ENCODE measurements at places on chromosomes 1 and 21.

- no peaks in the 10 kb centered on the region for H3K27me3 ChIP-seq
- no peak for DNase-seq
- H3K27ac ChIP-seq, result no peak overlapping the region
- no peaks in the 10 kb centered on the region for H3K4me1 ChIP-seq
Measured at GRCh38 chr1:17227358-17227915, 21.5 kb upstream of the PADI3 start.

DNA sequence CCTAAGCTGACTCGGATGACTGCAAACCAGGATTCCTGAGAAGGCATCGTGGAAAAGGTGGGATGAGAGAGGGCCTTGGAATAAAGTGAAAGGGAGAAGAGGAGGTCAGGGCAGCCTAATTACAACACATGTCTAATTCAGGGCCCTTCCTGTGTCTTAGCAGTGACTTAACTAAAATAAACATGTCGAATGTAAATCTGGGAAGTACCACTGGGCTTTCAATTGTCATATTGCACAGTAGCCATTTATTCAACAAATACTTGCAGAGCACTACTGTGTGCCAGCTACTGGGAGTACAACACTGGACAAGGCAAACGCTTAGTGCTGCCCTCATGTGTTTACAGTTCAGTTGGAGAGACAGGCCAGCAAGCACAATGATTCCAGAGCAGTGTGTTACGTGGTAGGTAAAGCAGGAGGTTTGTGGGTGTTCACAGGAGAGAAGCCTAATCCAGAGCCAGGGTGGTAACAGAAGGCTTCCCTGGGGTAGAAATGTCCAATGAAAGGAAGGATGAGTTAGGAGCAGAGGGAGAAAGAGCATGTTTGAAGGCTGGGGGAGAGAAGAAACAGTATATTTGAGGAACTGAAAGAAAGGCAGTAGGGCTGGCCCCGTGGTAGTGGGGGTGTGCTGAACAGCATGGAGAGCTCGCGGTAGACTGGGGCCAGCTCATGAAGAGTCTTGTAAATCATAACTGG, 38.0 kb upstream of the RASAL2 start:
- H3K36me3 ChIP-seq, result no peaks in the 10 kb centered on the region
- H3K27me3 ChIP-seq, result no peaks in the 10 kb centered on the region
- H3K27ac ChIP-seq, result peak overlapping the region; percentile 78
- peak; percentile 67 for DNase-seq
- no peak overlapping the region for H3K4me3 ChIP-seq

- no peak for DNase-seq
- peak within 1 kb of the TSS; percentile 58 for H3K27ac ChIP-seq
- H3K4me3 ChIP-seq, result peak within 1 kb of the TSS; percentile 41
- H3K4me1 ChIP-seq, result peaks cover 7% of the 10 kb centered on the region
- H3K27me3 ChIP-seq, result no peaks in the 10 kb centered on the region
- no peaks in the 10 kb centered on the region for H3K36me3 ChIP-seq
Measured at GRCh38 chr1:209755926-209756614, at the start of gene TRAF3IP3. TSS of gene TRAF3IP3 (plus strand) at chr1:209756053. CDS start at chr1:209760040, 3,987 bp downstream.

GRCh38 chr1:76687307-76688175, 179.7 kb upstream of the ST6GALNAC5 start:
- no peak overlapping the region for H3K27ac ChIP-seq
- no peak overlapping the region for H3K4me3 ChIP-seq
- H3K36me3 ChIP-seq, result no peaks in the 10 kb centered on the region
- H3K27me3 ChIP-seq, result no peaks in the 10 kb centered on the region
- H3K4me1 ChIP-seq, result no peaks in the 10 kb centered on the region
- no peak for DNase-seq

DNA sequence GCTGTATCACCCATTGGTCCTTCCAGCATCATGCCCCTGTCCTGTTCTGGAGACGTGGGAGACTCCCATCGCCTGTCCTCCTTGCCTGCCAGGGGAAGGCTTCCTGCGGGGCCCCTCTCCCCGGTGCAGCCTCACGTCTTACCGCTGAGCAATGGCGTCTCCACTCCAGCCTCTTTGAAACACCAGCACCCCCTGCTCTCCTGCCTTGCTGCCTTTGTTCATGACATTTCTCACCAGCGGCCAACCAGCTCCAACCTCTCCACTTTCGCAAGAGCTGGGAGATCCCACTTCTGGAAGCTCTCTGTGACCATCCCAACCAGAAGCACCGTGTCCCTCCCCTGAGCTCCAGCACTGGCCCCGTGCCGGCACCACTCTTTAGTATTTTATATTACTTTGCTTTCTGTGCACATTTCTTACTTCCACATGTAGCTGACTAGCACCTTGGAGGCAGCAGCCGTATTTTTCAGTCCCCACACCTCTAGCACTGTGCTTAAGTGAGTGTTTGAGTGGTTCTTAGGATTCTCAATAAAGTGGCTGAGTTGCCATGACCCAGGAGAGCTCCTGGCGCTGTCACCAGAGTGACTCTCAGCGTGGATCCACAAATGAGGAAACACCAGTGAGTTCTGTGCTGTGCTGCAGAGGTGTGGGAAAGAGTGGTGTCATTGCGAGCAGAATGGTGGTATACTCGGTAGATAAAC, 83.5 kb downstream of the ATP5PO start:
- H3K27ac ChIP-seq, result no peak overlapping the region
- DNase-seq, result no peak
- H3K4me3 ChIP-seq, result no peak overlapping the region
- no peaks in the 10 kb centered on the region for H3K27me3 ChIP-seq
- peaks cover 14% of the 10 kb centered on the region for H3K36me3 ChIP-seq
- H3K4me1 ChIP-seq, result peaks cover 3% of the 10 kb centered on the region

GRCh38 chr1:160830321-160831153, 32.1 kb downstream of the CD244 start:
- no peaks in the 10 kb centered on the region for H3K27me3 ChIP-seq
- H3K4me3 ChIP-seq, result no peak overlapping the region
- DNase-seq, result peak; percentile 87
- no peak overlapping the region for H3K27ac ChIP-seq
- H3K36me3 ChIP-seq, result no peaks in the 10 kb centered on the region
- H3K4me1 ChIP-seq, result no peaks in the 10 kb centered on the region

DNA sequence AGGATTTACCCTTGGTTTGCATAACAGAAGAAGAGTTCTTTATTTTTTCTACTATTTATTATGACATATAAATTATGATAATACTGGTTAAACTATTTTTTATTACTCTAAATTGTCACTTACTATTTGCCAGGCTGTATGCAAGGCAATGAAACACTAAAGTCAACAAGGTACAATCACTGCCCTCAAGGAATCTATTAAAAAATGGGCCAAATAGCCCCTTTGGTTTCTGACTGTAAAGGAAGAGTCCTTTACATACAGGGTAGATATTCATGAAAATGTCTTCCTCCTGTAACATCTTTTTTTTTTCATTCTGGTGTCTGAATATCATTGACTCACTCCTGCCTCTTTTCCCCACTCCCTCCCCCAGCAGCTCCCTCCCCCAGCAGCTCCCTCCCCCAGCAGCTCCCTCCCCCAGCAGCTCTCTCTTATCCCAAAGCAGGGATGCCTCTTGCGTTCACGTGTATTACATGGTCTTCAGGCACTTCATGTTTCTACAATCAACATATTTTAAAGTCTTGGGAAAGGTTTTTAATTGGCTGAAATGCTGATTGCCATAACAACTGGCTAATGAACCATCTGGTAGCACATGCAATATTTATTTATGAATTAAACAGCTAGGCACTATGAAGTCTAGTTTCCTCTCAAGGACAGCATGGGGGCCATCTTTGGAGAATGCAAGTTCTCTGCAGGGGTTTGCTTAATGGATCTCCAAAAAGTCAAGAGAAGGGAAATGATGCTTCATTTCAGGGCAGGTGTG, 400.4 kb upstream of the PLXNA2 start:
- no peak for DNase-seq
- H3K27ac ChIP-seq, result no peak overlapping the region
- no peaks in the 10 kb centered on the region for H3K4me1 ChIP-seq
- H3K27me3 ChIP-seq, result peaks cover 6% of the 10 kb centered on the region
- no peaks in the 10 kb centered on the region for H3K36me3 ChIP-seq

DNA sequence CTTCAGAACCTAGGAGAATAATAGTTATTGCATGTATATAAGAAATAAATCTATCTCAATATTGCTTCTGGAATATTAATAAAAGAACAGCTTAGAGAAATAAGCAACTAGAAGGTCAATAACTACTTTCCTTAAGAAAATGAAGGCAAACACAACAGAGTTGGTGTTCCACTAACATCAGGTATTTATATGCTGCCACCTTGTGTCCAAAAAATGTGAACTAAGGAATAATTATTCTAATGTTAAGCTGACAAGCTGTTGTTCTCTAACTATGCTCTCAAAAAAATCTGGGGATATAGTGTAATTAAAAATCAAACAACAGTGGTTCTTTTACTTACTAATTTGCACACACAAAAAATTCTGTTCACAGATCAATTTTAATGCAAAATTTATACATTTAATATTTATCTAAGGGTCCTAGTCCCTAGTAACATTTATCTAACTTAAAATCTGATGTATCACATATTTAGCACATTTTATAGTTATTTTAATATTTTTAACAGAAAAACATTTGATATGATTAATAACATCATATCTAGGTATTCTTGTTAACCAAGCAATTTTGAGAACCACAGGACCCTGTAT, 39.6 kb downstream of the UCHL5 start:
- DNase-seq, result no peak
- H3K4me3 ChIP-seq, result no peak overlapping the region
- peaks cover 6% of the 10 kb centered on the region for H3K36me3 ChIP-seq
- H3K4me1 ChIP-seq, result no peaks in the 10 kb centered on the region
- H3K27me3 ChIP-seq, result no peaks in the 10 kb centered on the region
- no peak overlapping the region for H3K27ac ChIP-seq

- H3K27ac ChIP-seq, result no peak overlapping the region
- H3K4me1 ChIP-seq, result peaks cover 21% of the 10 kb centered on the region
- no peak for DNase-seq
- no peaks in the 10 kb centered on the region for H3K27me3 ChIP-seq
Measured at GRCh38 chr1:234927312-234927970, 201.2 kb downstream of the TOMM20 start.

GRCh38 chr1:150567717-150568593, 11.5 kb downstream of the MCL1 start:
- H3K4me3 ChIP-seq, result peak overlapping the region; percentile 50
- peaks cover 98% of the 10 kb centered on the region for H3K4me1 ChIP-seq
- no peaks in the 10 kb centered on the region for H3K27me3 ChIP-seq
- peak overlapping the region; percentile 100 for H3K27ac ChIP-seq

- H3K4me3 ChIP-seq, result peak overlapping the region; percentile 29
- H3K27ac ChIP-seq, result no peak overlapping the region
- DNase-seq, result peak; percentile 64
- peaks cover 40% of the 10 kb centered on the region for H3K27me3 ChIP-seq
- H3K4me1 ChIP-seq, result peaks cover 38% of the 10 kb centered on the region
Measured at GRCh38 chr1:3651026-3651929, 1.0 kb upstream of the TP73 start.

- no peaks in the 10 kb centered on the region for H3K27me3 ChIP-seq
- DNase-seq, result no peak
- peaks cover 13% of the 10 kb centered on the region for H3K4me1 ChIP-seq
- peak overlapping the region; percentile 51 for H3K27ac ChIP-seq
- no peak overlapping the region for H3K4me3 ChIP-seq
- no peaks in the 10 kb centered on the region for H3K36me3 ChIP-seq
Measured at GRCh38 chr1:160567858-160568682, 11.2 kb downstream of the CD84 start.

DNA sequence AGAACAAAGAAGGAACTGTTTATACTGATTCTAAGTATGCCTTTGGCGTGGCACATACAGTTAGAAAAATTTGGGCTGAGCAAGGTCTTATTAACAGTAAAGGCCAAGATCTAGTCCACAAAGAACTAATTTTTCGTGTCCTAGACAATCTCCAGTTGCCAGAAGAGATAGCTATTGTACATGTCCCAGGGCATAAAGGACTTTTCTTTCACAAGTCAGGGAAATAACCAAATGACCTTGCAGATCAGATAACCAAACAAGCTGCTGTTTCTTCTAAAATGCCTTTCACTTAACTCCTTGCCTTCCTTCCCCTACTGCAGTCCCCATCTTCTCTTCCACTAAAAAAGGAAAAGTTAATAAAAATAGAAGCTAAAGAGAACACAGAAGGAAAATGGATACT, 4.0 kb downstream of the TEX50 start:
- no peak for DNase-seq
- H3K4me1 ChIP-seq, result no peaks in the 10 kb centered on the region
- H3K27me3 ChIP-seq, result no peaks in the 10 kb centered on the region
- H3K36me3 ChIP-seq, result no peaks in the 10 kb centered on the region
